ENCODE measurements at places on chromosomes 16 and 17. TPM values are rescaled to one million over a fixed set of nuclear protein-coding genes. Genes with fewer than 3 reads are reported as not detected.

Gene CMTM2
- not detected for total RNA-seq

Gene PLA2G10
- total RNA-seq, result not detected

Gene PKMYT1
- total RNA-seq, result 9.9 TPM

Gene TRAF7
- 59.2 TPM for total RNA-seq

Gene KAT8
- total RNA-seq, result 39.0 TPM

Gene KRTAP9-2
- not detected for total RNA-seq

Gene PIPOX
- 3.0 TPM for total RNA-seq

Gene SYNGR2
- 11.2 TPM for total RNA-seq

Gene NOG
- not detected for total RNA-seq

Gene KCNG4
- total RNA-seq, result not detected

Gene TMC8
- total RNA-seq, result not detected

Gene ENPP7
- total RNA-seq, result not detected

Gene TBC1D3
- not detected for total RNA-seq

Gene PRSS8
- total RNA-seq, result not detected
